A549 treated with GW870086 at 1 μM for 4 hours (cell line): ENCODE measurements at places on chromosomes 4 and X. TPM values are rescaled to one million over a fixed set of nuclear protein-coding genes. Genes with fewer than 3 reads are reported as not detected.

The UGT2A1 gene
- total RNA-seq, result not detected in 5 replicates

The TMPRSS11B gene
- total RNA-seq, result not detected in 5 replicates

The LDB2 gene
- total RNA-seq, result not detected in 5 replicates

The CCKAR gene
- total RNA-seq, result not detected in 5 replicates

The CPE gene
- 1.8 to 2.0 TPM (median 1.9 TPM) in 5 replicates for total RNA-seq

The SORBS2 gene
- total RNA-seq, result 0.35 to 0.59 TPM (median 0.50 TPM) in 4 of 5 replicates, not detected in the other

The TLR6 gene
- total RNA-seq, result 1.8 to 3.3 TPM (median 2.7 TPM) in 5 replicates
